GM23248 (cell line): ENCODE measurements at places on chromosomes 2 and 18. TPM values are rescaled to one million over a fixed set of nuclear protein-coding genes. Genes with fewer than 3 reads are reported as not detected.

The EVX2 gene
- total RNA-seq: not detected in 2 replicates

The GALNT5 gene
- total RNA-seq: 114 and 117 TPM in 2 replicates

The TUBA3D gene
- not detected in 2 replicates for total RNA-seq

The GAREM1 gene
- 0.51 and 1.2 TPM in 2 replicates for total RNA-seq

The DPP4 gene
- total RNA-seq: 33.5 and 39.9 TPM in 2 replicates

The TM4SF20 gene
- 14.2 and 18.7 TPM in 2 replicates for total RNA-seq

The GPR39 gene
- 2.6 and 3.8 TPM in 2 replicates for total RNA-seq

The C2orf72 gene
- 0.11 TPM in 1 of 2 replicates, not detected in the other for total RNA-seq

The MALL gene
- 42.1 and 43.7 TPM in 2 replicates for total RNA-seq

The ASPRV1 gene
- under 0.01 and 0.86 TPM in 2 replicates for total RNA-seq
